ENCODE measurements at places on chromosomes 1 and 21.
A peak's percentile ranks its signal among the peaks of the same experiment; 100 is the strongest.

- DNase-seq, result no peak
Measured at GRCh38 chr1:174974711-174975119, 25.0 kb upstream of the CACYBP start.

GRCh38 chr1:171922999-171923398, 81.7 kb downstream of the DNM3 start:
- DNase-seq, result no peak

GRCh38 chr1:54745274-54745673, 19.0 kb downstream of the PARS2 start:
- DNase-seq, result no peak

DNA sequence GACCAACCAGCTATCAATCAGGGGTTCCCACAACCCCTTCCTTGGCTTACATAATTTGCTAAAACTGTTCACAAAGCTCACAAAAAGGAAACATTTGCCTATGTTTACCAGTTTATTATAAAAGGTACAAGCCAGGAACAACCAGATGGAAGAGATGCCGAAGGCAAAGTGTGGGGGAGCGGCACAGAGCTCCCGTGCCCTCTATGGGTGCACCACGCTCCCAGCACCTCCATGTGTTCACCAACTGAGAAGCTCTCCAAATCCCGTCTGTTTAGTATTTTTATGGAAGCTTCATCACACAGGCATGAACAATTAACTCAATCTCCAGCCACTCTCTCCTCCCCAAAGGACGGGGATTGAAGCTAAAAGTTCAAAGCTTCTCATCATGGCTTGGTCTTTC, 32.9 kb downstream of the PSMG1 start:
- no peak for DNase-seq

DNA sequence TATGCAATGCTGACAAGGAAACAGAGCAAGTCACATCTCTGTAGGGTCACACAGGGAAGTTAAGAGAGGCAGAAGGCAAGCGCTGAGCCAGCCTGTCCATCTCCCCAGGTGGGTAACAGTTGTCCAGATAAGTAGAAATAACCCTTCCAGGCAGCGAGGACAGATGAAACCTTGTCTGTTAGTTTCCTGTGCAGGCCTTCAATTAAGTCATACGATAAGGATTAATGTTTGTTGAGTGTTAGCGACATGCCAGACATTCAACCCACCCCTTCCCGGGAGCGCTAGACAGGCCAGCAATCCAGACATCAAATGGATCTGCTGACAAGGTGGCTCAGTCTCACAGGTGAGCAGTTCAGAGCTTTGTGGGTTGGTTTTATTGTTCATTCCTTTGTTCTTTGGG, 221.5 kb upstream of the FMN2 start:
- no peak for DNase-seq

DNA sequence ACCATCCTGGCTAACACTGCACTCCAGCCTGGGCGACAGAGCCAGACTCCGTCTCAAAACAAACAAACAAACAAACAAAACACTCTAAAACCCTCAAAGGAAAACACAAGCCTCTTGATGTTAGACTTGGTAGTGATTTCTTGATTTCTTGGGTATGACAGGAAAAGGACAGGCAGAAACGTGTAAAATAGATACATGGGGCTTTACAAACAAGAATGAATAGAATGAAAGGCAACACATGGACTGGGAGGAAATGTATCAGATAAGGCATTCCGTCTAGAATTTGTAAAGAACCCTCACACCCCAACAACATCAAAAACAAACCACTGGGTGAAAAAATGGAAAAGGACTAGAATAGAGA, 7.8 kb upstream of the PRXL2B start:
- peak; percentile 51 for DNase-seq

- DNase-seq, result peak; percentile 58
Measured at GRCh38 chr1:24688621-24689195, 45.6 kb downstream of the SRRM1 start.

DNA sequence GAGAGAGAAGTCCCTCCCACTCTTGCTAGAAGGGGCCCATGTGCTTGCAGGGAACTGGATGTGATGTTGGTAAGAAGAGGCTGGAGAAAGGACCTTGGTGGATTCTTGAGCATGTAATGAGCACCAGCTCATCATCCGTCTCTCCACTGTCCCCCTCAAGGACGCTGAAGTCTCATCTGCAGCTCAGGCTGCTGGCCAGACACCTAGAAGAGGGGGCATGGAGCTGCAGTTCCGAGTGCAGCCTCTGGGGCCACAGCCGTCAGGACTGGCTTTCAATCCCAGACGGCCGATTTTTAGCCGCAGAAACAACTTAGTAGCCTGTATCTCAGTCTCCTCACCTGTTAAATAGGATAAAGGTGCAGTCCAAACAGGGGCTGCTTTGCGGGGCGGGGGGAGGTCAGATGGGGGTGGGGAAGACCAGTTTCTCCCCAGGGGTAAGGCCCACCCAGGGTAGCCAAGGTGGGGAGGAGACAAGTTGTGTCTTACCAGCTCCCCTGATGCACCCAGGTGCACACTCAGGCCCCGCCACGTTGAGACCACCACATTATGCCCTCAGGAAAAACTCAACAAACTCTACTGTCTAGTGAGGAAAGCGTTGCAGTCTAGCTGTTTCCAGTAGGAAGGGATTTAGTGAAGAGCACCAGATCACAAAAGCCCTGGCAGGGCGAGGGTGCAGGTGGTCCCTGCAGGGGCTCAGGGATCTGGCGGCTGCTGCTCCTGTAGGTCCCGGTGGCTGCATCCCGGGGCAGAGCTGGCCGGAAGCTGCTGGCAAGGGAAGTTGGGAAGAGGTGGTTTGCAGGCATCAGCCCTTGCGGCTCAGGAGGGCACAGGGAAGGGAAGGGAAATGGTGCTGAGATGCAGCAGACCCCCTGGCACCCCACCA, 29.5 kb downstream of the LDLRAP1 start:
- DNase-seq, result peak; percentile 60

- DNase-seq, result no peak
Measured at GRCh38 chr21:27776925-27777553, 810.2 kb upstream of the ADAMTS5 start.

DNA sequence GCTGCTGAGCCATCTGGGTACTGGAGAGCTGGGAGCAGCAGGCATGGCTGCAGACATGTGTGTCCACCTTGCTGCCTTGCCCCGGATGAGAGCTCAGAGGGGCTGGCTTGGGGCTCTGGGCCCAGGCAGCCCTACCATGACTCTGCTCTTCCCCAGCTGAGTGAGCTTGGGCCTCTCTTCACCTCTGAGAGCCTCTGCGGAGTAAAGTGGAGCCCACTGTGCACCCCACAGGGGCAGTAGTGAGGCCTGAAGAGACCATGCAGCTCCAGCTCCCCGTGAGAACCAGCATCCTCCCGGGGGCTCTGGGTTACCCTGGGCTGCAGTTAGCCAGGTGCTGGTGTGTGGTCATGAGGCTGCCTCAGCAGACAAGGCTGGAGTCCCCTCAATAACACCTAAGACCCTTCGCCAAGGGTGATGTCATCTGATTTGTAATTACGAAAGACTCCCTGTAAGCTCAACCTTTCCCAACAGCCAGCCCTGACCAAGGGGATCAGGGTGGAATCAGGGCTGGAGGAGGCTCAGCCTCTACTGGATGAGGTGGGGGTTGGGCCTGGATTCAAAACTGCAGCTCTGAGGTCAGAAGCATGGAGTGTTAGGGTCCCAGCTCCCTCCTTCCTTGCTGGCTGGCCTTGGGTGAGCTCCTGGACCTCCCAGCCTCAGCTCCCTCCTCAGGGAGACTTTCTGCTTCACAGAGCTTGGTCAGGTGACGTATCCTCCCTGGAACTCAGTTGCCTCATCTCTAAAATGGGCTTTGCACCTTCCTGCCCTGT, 308.0 kb downstream of the MATN1 start:
- no peak for DNase-seq

DNA sequence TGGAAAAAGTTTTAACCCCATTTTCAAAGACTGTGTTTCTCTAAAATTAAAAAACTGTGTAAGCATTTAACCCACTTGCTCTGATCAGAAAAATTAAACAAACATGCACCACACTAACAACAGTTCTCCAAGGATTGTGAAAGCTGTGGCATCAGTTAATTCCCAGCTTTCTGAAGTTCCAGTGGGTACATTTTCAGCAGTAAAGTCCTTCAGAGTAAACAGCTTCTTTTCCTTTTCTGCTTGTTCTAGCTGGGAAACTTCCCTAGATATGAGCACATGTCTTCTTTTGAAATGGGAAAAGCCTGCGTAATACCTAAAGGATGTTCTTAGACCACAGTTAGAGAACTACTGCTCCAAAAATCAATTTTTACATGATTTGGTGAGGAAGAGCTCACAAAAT, 11.1 kb downstream of the PRRX1 start:
- no peak for DNase-seq

GRCh38 chr1:30883389-30884172, 25.0 kb downstream of the SDC3 start:
- DNase-seq, result no peak

DNA sequence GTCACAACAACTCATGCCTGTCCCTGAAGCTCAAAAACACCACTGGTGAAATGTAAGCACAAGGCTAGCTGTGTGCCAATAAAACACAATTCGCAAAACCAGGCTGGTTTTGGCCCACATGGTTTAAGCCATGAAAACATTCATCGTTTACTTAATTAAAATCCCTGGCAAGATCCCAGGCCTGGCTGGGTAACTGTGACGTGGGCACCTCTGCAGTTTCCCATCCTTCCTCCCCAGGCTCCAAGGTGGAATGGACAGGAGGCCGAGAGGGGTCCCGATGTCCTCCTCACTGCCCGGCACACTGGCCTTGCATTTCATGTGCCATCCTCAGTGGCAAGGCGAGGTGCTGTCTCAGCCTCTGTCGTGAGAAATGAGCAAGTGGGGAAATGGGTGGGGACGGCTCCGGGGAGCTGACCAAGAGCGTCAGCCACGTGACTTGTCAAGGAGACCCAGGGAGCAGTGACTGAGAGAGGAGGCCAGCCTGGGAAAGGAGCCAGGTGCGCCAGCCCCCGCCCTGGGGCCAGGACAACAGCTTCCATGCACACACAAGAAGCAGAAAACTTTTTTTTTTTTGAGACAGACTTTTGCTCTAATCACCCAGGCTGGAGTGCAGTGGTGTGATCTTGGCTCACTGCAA, 153.1 kb upstream of the RAB4A start:
- DNase-seq, result no peak

- no peak for DNase-seq
Measured at GRCh38 chr1:46506470-46507219, 17.0 kb downstream of the DMBX1 start.

GRCh38 chr1:7127322-7128075, 342.2 kb downstream of the CAMTA1 start:
- DNase-seq, result no peak

DNA sequence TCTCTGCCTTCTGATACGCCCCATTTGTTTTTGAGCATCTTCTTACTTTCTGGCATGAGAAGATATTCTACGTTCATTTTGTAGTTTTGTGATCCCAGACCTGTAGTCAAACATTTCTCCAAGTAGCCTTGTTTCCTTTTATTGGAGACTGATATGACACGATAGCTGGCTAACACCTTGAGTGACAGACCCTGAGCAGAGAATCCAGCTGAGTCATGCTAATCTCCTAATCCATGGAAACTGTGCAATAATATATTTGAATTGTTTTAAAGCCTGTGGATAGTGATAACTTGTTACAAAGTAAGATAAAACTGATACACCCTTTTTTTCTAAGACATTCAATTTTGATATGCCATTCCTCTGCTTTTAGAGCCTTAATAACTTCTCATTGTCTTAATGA, 1.2 kb upstream of the IFI44L start:
- DNase-seq, result no peak

- DNase-seq, result no peak
Measured at GRCh38 chr1:71296551-71297134, 215.8 kb upstream of the ZRANB2 start.

GRCh38 chr1:182625719-182626504, 21.7 kb upstream of the RGS16 start:
- DNase-seq, result no peak

GRCh38 chr1:4402032-4402431, 252.4 kb upstream of the AJAP1 start:
- DNase-seq, result no peak

DNA sequence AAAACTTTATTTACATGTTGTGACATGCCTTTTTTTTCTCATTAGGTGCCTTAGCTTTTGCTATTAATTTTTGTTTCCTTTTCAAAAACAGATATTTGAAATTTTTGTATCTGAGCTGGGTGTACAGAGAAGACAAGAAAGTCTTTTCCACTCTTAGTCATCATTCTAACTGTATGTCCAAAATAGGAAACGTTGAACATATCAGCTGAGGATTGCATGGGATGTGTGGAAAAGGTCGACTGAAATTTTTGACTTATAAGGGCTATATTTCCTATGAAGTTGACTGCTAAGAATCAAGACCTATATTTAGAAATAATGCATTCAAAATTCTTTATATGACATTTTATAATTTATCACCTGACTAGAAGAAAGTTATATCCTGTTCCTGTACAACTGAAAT, 270.0 kb upstream of the ZRANB2 start:
- DNase-seq, result no peak

DNA sequence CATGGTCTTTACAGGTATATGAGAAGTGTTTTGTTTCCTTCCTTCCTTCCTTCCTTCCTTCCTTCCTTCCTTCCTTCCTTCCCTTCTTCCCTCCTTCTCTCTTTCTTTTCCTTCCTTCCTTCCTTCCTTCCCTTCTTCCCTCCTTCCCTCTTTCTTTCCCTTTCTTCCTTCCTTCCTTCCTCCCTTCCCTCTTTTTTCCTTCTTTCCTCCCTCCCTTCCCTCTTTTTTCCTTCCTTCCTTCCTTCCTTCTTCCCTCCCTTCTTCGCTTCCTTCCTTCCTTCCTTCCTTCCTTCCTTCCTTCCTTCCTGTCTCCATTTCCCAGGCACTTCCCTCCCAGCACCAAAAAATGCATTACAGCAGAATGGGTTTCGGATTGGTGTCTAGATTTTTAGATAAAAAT, 235.0 kb upstream of the KIAA0040 start:
- no peak for DNase-seq

DNA sequence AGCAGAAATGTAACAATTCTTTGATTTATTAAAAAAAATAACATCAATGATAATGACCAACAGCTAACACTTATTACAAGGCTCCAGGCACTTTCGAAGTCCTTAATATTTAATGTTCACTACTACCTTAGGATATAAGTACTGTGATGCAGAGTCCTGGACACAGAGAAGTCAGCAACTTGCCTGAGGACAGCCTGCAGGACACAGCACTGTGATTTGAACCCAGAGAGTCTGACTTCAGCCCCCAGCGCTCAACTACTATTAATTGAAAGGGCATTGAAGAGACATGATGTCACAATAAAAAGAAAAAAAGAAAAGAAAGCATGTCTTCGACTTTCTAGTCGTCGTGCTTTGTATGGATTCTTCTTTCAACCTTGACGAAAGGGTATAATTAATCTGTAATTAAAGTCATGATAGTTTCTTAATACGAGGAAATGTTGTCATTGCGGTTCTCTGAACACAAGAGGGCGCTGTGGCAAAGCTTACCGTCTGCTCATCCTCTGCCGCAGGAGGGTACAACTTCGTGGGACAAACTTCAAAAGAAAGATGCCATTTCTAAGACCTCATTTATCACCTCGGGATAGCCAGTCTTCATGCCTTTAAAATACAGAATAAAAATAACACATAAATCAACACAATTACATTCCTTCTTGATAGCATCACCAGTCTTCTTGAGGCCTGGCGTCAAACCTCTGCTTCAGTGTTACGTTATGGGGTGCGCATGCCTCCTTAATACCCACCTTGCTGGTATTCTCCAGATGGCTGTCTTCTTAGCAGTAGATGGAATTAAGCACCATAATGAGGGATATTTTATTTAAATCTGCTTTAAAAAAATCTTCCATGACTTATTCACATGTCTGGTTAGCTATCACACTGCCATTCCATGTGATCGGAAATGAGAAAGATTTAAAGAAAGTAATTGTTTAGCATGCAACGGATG, 240.1 kb downstream of the DISC1 start:
- DNase-seq, result peak; percentile 22
